Fibroblast of skin of right quadriceps (primary cell): ENCODE measurements at places on chromosomes 6 and 20.

DNA sequence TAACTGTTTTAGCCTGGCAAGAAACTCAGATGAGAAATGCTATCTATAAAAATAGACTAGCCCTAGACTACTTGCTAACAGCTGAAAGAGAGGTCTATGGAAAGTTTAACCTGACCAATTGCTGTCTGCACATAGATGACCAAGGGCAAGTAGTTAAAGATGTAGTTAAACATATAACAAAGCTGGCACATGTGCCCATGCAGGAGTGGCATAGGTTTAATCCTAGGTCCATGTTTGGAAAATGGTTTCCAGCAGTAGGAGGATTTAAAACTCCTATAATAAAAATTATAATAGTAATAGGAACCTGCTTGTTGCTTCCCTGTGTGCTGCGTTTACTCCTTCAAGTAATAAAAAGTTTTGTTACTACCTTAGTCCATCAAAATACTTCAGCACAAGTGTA, 51.2 kb upstream of the ADGRF4 start:
- DNase-seq: no peak

DNA sequence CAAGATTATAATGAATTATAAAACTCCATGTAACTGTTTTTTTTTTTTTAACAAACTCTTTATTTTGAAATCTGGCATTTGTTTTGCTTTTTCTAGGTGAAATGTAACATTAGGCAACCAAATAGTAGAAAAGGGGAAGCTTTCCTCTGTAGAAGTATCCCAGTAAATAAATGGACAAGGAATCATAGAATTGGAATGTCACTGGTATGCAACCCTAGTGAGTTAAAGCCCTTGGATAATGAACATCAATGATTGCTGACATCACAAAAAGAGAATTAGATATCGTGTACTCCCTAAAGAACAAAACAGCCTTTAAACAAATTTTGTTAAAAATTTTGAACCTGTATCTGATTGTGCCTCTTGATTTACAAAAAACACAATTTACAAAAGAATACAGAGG, 93.9 kb upstream of the OGFRL1 start:
- DNase-seq: peak; percentile 76

GRCh38 chr6:156776470-156776839, 723 bp upstream of the ARID1B start:
- DNase-seq: peak; percentile 55

GRCh38 chr6:52612336-52613054, 35.6 kb upstream of the TRAM2 start:
- peak; percentile 46 for DNase-seq

DNA sequence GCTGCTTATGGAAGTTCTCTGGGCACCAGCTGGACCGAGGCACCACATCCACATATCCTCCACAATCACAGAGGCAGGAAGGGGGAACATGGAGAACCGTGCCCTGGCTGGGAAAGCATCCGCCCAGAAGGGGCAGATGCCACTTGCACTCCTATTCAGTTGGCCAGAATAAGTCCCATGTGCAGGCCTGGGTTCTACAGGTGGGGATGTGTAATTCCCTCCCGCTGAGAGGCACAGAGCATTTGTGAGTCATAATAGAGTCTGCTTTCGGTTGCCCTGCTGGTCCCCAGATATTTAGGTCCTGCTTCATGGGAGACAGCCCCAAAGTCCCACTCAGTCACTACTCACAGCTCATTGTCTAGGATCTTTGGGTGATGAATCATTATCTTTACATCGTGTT, 104.0 kb downstream of the PHACTR3 start:
- DNase-seq: no peak

GRCh38 chr6:138246650-138247440, 28.6 kb upstream of the PBOV1 start:
- DNase-seq: peak; percentile 2

- DNase-seq: no peak
Observed at GRCh38 chr20:59121714-59122565, 41.7 kb upstream of the ZNF831 start.

- no peak for DNase-seq
Observed at GRCh38 chr6:31393932-31394331, 9.5 kb upstream of the MICA start.

GRCh38 chr20:32251470-32251869, 26.0 kb upstream of the KIF3B start:
- DNase-seq: no peak

- DNase-seq: no peak
Observed at GRCh38 chr6:140581601-140582000, 1207.2 kb upstream of the CITED2 start.

DNA sequence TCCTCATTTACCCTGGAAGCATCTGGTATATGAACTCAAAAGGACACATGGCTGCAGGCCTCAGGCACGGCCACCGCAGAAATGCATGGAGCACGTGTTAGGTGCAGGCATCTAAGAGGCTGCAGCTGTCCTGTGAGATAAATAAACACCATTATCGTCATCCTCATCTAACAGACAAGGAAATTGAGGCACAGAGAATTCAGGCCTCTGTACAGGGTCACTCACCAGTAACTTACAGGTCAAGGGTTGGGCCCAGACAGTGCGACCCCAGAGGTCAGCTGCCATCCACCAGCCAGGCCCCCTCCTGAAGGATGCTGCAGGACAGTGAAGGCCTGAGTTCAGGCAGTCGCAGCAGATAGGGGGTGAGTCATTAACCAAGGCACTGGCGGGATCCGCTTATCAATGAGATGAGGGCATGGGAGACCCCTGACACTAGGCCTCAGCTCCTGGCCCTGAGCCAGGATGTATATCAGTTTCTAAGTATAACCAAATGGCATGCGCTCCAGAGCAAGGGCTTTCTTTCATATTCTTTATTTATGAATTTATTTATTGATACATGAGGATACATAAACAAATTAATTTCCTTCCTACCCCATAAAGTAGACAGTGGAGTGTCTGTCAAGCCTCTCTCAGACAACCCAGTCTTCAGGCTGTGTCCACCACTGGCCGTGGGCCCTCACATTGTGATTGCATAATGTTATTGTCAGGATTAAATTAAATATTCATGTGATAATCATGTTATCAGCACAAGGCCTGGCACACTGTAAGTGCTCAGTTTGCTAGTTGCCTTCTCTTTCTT, 316.9 kb downstream of the QKI start:
- no peak for DNase-seq

- peak; percentile 17 for DNase-seq
Observed at GRCh38 chr6:87945966-87946365, 101.7 kb upstream of the SPACA1 start.

DNA sequence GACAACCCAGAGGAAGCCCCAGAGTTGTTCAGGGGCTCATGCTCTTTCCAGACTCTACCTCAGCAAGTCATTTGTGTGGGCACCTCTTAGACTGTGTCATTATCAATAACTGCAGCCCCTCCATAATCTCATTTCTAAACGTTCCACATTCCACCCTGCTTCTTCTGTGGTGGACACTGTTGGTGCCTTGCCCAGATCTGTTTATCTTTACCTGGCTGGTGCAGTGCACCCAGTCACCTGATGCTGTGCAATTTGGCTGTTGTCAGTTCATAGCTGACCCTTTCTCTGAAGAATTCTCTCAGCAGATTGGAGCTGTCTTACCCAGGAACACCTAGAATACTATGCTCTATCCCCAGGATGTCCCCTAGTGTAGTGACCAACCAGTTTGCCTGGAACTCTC, 80.0 kb downstream of the ATRN start:
- DNase-seq: no peak

- no peak for DNase-seq
Observed at GRCh38 chr20:33522256-33522820, 32.4 kb downstream of the CBFA2T2 start.
